ENCODE measurements at places on chromosomes 13 and 19. TPM values are rescaled to one million over a fixed set of nuclear protein-coding genes. Genes with fewer than 3 reads are reported as not detected.

- DNase-seq, result no peak
Observed at GRCh38 chr13:63351081-63351480, 1935.4 kb upstream of the PCDH20 start.

- no peak for DNase-seq
Observed at GRCh38 chr13:36887758-36888521, 32.1 kb downstream of the SMAD9 start.

DNA sequence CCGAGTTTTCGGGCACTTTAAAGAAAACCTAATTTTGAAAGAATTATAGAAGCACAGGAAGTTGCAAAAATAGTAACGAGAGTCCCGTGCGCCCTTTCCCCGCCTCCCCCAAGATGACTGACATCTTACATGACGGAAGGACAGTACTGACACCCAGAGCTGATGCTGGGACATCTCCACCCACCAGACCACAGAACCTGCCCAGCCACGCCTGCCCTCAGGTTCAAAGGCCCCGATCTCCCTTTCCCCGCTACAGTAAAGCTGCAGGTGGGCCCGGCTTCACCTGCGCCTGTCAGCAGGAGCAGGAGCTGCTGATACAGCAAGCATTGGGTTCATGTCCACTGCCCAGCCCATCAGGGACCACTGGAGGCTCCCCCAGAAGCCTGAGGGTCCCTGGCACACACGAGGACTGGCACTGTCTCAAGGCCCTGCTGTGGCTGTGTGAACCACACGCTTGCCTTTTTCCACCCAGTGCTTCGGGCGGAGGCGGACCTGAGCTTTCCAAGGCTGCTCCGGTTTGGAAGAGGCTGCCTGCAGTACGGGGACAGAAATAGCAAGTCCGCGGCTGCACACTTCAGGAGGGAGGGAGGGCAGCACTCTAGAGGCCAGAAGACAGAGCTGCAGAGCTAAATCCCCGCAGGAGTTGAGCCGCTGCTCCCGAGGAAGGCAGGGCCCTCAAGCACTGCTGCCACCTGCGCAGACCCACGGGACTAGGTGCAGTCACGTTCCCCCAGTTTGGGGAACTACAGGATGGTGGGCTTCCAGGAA lies 8.7 kb downstream of the MAP2K2 start:
- DNase-seq, result no peak

- no peak for DNase-seq
Observed at GRCh38 chr19:6970443-6970842, 50.8 kb downstream of the MBD3L2B start.

- DNase-seq, result peak; percentile 24
Observed at GRCh38 chr19:47813304-47813994, 8.3 kb upstream of the CRX start.

DNA sequence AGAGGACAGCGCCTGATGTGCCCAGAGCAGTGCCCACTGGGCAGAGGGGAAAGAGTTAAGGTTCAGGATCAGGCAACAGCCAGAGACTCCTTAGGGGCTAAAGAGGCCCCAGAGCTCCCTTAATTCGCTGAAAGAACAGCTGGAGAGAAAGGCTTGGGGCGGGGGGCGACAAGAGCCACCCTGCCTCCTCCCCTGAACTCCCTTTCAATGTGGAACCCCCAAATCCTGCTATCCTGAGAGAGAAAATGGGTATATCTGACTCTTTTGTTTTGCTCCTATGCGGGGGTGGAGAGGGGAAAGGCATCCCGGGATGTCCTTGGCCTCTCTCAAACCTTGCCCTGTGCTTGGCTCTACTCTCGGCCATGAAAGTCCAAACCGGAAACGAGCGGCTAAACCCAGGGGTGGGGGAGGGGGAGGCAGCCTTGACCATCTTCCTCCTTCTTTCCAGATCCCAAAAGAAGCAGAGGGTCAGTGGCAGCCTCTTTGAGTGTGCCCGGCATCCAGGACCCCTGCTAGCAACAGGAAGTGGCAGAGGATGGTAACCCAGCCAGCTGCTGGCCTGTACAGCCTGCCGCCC lies 4.7 kb downstream of the PRKACA start:
- no peak for DNase-seq

DNA sequence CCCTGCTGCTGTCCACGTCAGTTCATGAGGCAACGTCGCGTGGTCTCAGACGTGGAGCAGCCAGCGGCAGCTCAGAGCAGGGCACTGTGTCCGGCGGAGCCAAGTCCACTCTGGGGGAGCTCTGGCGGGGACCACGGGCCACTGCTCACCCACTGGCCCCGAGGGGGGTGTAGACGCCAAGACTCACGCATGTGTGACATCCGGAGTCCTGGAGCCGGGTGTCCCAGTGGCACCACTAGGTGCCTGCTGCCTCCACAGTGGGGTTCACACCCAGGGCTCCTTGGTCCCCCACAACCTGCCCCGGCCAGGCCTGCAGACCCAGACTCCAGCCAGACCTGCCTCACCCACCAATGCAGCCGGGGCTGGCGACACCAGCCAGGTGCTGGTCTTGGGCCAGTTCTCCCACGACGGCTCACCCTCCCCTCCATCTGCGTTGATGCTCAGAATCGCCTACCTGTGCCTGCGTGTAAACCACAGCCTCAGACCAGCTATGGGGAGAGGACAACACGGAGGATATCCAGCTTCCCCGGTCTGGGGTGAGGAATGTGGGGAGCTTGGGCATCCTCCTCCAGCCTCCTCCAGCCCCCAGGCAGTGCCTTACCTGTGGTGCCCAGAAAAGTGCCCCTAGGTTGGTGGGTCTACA lies 6.6 kb downstream of the FSTL3 start:
- DNase-seq, result no peak

- DNase-seq, result no peak
Observed at GRCh38 chr13:53074114-53074513, 45.5 kb downstream of the OLFM4 start.

The OR7A5 gene
- polyA plus RNA-seq, result not detected

The MISP gene
- polyA plus RNA-seq, result 0.44 TPM

Data from left renal pelvis (tissue), 4 donors.